ENCODE measurements at places on chromosomes 2 and 18.

- no peak for DNase-seq
Observed at GRCh38 chr18:9708057-9708433, at the start of gene RAB31. TSS of gene RAB31 (plus strand) at chr18:9708301. CDS start at chr18:9708406, 105 bp downstream.

GRCh38 chr2:145329971-145330370 is 810.1 kb upstream of the ZEB2 start:
- DNase-seq: no peak

DNA sequence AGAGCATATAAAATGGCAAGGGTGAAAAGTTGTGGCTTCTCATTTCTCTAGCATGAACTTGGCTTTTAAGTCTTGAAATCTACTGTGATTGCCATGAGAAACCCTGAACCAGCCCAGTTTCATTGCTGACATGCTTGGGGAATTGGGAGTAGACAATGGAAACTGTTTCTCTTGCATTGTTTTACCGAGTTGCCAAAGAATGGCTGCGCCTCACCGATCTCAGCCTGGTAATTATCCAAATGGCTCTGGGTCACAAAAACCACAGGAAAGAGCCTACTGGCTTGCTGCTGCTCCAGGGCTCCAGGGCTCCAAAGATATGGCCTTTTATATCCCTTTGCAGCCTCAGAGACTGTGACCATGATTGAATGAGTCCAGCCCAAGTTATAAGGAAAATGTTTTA is 310.4 kb upstream of the NT5C1B start:
- no peak for DNase-seq

GRCh38 chr2:115194623-115195022 is 752.2 kb downstream of the DPP10 start:
- no peak for DNase-seq

GRCh38 chr2:230866756-230867523 is 2.2 kb downstream of the ITM2C start:
- DNase-seq: peak; percentile 45

DNA sequence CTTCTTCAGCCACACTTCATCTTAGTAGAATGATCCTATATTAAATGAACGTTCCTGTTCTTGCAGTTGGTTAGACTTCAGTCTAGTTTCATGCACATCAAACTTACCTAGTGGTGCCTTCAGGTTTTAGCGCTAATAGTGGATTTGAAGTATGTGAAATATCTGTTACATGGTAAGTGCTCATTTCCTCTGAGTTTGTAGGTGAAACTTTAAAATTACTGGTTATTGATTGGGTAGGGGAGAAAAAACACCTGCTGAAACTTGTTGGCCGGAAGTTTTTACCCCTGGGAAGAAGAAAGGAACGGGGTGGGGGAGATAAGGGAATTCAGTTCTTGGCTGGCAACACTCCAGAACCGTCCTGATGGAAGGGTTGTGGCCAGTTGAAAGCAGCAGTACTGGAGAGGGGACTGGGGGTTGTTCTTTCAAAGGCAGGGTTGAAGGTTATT is 112.8 kb downstream of the SPTBN1 start:
- no peak for DNase-seq

DNA sequence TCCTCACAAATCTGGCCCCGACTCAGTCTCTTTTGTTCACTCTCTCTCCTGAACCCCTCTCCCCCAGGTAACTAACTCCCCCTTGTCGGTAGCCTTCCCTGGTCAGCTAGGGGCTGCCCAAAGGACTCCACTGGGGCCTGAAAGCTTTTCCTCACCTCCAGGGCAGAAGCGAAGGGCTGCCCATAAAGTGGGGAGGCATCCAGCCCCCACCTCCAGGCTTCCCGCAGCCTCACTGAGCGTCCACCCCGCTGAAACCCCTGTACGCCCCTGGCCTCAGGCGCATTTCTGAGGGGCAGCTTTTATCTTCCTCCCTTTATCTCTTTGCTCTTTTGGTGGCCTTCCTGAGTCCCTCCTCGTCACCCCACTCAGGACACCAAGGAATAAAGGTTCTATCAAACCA is 249.3 kb downstream of the CYP26B1 start:
- DNase-seq: no peak

DNA sequence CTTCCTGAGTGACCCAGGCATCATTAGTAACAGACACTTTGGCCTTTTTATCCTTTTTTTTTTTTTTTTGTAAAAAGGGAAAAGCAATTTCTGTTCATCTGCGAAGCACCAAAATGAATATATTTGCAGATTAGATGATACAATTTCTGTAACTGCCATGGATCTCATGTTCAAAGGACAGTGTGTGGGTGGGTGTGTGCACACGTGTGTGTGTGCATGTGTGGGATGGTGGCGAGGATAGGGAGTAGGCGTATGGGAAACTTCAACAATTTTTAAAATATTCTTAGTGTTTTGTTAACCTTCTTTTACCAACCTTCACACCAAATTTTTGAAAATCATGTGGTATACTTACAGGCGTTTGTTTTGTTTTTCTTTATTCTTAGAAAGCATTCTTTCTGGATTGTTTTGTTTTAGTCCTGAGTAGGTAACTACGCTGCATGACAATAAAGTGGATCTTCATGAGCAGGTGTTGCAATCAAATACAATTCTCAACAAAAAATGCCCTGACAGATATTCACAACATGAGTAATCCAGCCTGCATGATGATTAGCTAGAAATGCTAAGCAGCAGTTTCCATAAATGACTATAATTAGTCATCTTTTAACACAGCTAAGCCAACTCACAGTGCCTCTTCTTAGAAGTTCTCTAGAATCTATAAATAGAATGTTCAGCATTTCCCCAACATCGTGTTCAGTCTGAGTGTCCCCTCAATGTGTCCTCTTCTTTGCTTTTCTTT is 53.5 kb upstream of the RMDN2 start:
- DNase-seq: no peak

Data from stimulated activated CD4-positive, alpha-beta T cell treated with anti-CD3 and anti-CD28 coated beads, Interleukin-1b, Interleukin-23, amount 100 ng/mL, for 1 hour (primary cell).